Left cardiac atrium (tissue), 4 donors: ENCODE measurements at places on chromosomes 13 and 19.
A peak's percentile ranks its signal among the peaks of the same experiment; 100 is the strongest.

DNA sequence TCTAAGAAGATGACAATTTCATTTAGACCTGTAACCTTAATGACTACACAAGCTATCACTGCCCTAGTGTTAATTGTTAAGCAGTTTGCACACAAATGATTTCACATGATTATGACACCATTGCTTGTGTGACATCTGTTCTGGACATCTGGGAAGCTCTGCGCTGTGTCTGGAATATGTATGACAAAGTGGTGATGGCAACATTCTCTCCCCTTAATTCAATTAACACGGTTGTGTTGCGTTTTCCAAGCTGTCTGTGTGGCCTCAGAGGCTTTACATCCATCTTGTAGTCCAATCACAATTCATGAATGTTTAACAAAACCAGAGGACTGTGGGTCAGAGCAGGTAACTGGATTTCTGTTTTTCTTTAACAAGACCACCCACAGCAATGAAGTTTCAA lies 204.4 kb downstream of the COG6 start:
- no peak for DNase-seq

DNA sequence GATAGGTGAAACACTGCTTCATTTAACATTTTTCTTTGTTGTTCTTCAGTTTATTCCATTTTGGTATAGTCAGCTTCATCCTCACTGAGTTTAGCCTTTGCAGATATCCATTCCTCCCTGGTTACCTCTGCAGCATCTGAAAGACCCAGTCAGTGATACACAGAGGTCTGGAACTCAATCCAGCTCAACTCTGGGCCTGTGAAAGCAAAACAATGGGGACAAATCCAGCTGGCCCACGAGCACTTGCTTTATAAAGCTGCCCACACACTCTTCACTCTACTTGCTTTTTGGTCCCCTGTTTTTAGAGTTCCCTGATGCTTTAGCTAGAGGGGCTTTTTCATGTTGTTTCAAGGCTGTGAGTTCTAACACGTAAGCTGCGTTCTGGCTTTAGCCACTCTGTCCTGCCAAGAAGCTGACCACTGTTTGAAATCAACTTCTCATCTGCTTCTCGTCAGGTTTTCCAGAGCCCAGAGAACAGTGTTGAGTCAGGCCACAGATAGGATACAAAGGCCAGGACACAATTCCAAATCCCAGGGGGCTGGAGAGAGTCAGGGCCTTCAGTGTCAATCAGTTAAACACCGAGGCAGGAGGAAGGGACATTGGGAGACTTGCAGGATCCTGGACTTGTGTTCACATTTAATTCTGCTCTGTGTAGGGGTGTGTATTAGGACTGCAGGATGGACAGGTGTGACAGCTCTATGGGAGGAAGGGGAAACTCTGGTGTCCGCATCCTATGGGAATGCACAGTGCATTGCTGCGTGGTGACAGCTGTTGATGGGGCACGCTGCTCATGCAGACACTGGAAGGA lies 83.5 kb upstream of the RNF113B start:
- DNase-seq: no peak

GRCh38 chr13:83150616-83151307 lies 731.5 kb downstream of the SLITRK1 start:
- no peak for DNase-seq

- no peak for DNase-seq
Measured at GRCh38 chr13:57969951-57970350, 338.4 kb downstream of the PCDH17 start.

GRCh38 chr19:48738557-48739403 lies 1.6 kb downstream of the RASIP1 start:
- peak; percentile 95 for DNase-seq

DNA sequence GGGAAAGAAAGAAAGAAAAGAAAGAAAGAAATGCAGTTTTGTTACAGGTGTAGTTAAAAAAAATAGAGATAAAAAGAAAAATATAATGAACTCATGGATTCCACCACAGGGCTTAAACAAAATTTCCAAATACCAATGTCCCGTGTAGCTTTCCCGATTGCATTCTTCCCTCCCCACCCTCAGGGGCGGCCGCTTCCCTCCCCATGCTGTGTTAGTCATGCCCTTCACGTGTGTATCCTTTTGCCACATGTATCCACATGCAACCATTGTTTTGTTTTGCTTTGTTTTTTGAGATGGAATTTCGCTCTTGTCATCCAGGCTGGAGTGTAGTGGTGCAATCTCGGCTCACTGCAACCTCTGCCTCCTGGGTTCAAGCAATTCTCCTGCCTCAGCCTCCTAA lies 3.6 kb upstream of the KMT5C start:
- no peak for DNase-seq

GRCh38 chr13:108383667-108384066 lies 114.1 kb downstream of the TNFSF13B start:
- no peak for DNase-seq

GRCh38 chr13:85808811-85809210 lies 9.6 kb upstream of the SLITRK6 start:
- no peak for DNase-seq

DNA sequence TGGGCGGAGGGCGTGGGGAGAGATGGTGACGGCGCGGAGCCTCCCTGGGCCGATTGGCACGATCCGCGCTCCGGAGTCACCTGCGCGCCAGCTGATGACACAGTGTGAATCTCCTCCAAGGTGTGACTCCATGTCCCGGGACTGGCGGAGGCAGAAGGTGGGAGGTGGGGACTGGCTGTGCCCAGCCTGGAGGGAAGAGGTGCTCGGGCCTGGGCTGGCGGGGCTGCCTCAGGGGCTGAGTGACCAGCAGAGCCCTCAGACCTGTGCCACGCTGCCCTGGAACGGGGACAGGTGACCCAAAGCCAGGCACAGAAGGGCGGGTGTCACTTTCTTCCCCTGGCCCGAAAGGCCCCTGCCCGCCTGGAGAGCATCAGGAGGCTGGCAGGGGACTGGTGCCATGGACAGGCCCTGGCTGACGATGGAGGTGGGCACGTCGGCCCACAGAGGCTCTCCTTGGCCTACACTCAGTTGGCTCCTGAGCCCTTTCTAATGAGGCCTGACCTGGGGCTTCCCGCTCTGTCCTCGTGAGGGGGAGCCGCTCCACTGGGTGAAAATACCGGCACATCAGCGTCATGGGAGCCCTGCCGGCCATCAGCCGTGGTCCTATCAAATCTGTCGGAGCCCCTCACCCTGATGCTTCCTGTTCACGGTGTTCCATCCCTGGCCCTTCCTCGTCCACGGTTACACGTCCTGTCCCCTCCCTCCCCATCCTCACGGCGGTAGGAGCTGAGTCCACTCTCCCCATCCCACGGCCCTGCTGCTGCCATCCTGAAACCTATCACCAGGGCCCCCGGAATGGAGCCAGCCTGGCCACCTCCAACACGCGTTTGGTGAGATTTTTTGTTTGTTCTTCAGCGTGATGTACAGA lies 75.6 kb downstream of the SPACA7 start:
- no peak for DNase-seq

GRCh38 chr19:55605207-55605636 lies 225 bp upstream of the ZNF865 start:
- peak; percentile 99 for DNase-seq

DNA sequence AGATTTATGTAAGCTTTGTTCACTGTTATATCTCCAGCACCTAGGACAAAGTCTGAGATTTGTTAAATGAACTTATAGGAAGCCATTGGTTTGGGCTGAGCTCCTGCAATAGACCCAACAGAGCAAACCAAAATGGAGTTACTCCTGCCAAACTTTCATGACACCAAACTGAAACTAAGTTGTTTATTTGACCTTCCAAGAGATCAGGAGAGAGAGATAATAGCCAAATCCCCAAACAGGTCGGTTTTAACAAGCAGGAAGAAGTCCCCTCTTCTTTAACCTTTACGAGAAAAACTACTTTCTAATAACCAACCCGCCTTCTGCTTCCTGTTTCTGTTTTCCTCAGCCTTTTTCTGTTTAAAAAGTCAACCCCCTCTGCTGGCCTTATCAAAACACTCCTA lies 54.9 kb upstream of the ATP12A start:
- DNase-seq: no peak

GRCh38 chr19:46349311-46349993 lies 2.6 kb downstream of the PPP5C start:
- DNase-seq: no peak

DNA sequence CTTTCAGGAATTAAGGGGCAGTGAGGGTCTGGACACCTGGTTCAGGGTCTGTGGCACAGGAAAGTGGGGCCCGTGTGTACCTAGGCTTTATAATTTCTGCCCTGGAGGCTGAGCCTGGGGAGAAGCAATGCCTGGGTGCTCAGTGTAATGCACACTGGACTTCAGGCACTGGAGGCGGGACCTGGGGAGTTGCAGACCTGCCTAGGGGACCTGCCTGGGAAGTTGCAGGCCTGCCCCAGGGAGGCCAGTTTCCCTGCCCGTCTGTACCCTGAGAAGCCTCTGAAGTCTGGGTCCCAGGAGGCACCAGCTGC lies 2.5 kb upstream of the TMEM59L start:
- DNase-seq: no peak

GRCh38 chr13:22270881-22271280 lies 600.0 kb downstream of the FGF9 start:
- DNase-seq: no peak

- DNase-seq: no peak
Measured at GRCh38 chr19:2805991-2806649, 13.5 kb upstream of the ZNF554 start.

DNA sequence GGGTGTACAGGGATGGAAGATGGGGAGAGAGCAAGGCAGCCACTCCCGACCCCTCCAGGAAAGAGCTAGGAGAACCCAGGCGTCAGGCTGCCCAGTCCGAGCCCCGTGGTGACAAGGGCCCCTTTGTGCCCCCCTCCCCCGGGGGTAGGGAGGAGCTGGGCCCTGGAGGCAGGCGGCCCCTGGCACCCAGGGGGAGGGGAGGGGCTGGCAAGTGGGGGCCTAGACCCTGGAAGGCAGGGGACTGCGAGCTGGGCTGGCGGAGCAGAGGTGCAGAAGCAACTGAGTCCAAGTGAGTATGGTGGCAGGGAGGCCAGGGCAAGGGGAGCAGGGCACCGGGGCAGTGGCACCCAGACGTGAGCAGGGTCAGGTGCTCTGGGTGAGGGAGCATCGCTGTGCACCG lies at the start of gene MAG:
TSS of gene MAG (plus strand) at position 246 of the 400 bp plus-strand sequence. CDS start 3,248 bp downstream, outside the sequence.
- DNase-seq: no peak

DNA sequence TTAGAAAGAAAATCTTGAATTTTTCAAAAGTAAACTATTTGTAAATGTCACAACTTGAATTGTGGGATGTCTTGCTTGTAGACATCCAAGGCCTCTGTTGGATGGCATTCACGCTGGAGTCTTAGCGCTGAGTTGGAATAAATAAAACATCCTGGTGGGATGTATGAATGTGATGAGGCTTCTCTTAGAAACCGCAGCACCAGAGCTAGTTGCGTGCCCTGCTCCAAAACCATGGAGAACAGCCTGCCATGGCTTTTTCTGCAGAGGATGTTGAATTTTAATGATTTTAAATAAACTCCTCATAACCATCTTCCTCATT lies 70.4 kb downstream of the DPY19L3 start:
- no peak for DNase-seq

DNA sequence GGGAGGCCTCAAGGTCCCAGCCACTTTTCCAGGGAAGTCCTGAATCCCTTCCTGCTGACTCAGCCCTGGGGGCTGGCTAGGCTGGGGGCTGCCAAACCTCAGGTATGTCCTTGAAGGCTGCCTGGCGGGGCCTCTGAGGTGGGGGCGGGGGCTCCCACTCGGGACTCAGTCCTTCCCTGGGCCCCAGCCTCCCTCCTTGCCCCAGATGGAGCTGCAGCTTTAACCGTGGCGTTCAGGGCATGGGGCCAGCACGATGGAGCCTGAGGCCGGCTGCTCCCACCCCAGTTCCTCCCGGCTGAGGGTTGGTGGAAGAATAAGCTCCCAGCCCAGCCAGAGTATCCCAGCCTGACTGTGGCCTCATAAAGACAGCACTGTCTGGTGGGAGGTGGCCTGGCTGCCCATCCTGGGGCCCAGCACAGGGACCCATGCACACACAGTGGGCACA lies 12.4 kb downstream of the CILP2 start:
- no peak for DNase-seq

DNA sequence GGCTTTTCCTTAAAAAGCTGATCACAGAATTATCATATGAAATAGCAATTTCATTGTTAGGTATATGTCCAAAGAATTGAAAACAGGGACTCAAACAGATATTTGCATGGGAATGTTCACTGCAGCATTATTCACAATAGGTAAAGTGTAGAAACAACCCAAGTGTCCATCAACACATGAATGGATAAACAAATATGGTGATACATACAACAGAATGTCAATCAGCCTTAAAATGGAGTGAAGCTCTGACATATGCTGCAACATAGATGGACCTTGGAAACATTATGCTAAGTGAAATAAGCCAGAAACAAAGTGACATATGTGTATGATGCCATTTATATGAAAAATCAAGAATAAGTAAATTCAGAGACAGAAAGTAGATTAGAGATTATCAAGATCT lies 6.1 kb upstream of the CEACAM1 start:
- DNase-seq: no peak

DNA sequence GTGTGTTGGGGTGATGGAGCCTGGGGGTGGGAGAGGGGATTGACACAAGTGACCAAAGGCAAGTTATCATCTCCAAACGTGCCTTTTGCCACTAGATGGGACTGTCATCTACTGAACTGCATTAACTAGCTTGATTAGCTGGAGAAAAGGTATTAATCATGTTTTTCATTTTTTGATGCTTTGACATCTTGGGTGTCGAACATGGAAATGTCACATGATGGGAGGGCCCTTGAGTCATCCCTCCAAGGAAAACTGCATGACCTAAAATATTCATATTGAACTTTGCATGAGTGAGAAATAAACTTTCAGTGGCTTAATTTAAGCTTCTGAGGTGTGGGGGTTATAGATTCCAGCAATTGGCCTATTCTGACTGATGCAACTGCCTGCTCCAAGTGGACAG lies 73.3 kb downstream of the ALOX5AP start:
- no peak for DNase-seq

- peak; percentile 75 for DNase-seq
Measured at GRCh38 chr19:17125728-17126677, 50.4 kb downstream of the MYO9B start.

- DNase-seq: no peak
Measured at GRCh38 chr13:48579165-48579918, 46.5 kb upstream of the RCBTB2 start.

GRCh38 chr19:50894478-50895356 lies 16.5 kb downstream of the KLK4 start:
- no peak for DNase-seq

- no peak for DNase-seq
Measured at GRCh38 chr13:28022848-28023518, 34.5 kb upstream of the URAD start.

- no peak for DNase-seq
Measured at GRCh38 chr13:39051157-39051556, 12.9 kb downstream of the NHLRC3 start.

- no peak for DNase-seq
Measured at GRCh38 chr19:40147693-40148347, 43.4 kb upstream of the MAP3K10 start.
